Hematopoietic multipotent progenitor cell treated with erythropoietin and hydrocortisone succinate and interleukin-3 and kit ligand, for 6 days (in vitro differentiated cells): ENCODE measurements at places on chromosomes 5 and 9.

DNA sequence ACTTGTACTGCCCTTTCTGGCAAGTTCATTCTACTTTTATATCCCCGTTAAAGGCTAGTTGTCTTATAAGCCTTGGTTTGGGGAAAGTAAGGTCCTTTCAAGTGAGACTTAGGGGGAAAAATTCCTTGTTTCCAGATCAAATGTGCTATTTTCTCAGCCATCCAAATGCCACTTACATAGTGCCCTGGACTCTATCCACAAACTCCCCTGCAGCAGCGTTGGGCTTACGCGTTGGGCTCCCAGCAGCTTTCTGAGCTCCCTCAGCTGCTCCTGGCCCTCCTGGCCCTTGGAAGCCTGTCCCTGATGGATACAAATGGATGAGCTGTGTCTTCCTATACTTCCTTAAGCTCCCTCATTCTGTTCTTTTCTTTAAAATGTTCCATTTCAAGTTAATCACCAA, 279.2 kb upstream of the PANK3 start:
- no peak for DNase-seq

DNA sequence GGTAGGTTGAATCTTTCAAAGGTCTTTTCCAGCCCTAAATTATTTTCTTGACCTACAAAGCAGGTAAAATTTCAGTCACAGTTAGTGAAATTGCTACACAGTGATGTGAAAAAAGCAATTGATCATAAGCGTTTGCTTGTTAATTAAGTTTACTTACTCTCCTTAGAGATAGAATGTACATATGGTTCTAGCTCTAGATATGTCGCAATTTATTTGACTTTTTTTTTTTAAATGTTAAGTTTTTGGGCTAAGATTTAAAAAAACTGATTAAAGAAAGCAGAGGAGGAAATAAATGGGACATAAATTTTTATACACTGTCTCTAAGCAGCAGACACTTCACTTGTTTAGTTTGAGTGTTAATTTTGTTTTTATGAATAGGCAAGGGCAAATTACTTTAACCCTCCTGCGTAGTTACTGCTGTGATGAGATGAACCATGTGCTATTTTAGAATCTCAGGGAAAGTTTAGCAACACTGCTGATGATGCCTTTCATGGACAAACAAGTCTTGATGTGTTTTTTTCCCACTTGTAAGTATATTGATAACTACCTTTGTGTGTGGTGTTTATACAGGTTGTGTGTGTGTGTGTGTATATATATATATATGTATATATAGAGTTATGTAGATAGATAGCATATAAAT, 38.3 kb upstream of the FAM120AOS start:
- no peak for DNase-seq

- no peak for DNase-seq
Observed at GRCh38 chr9:75616841-75617566, 273.5 kb upstream of the PCSK5 start.

GRCh38 chr9:136675477-136676296, 11.6 kb downstream of the AGPAT2 start:
- DNase-seq, result no peak
